ENCODE measurements at places on chromosomes 7 and 10. TPM values are rescaled to one million over a fixed set of nuclear protein-coding genes. Genes with fewer than 3 reads are reported as not detected.

DNA sequence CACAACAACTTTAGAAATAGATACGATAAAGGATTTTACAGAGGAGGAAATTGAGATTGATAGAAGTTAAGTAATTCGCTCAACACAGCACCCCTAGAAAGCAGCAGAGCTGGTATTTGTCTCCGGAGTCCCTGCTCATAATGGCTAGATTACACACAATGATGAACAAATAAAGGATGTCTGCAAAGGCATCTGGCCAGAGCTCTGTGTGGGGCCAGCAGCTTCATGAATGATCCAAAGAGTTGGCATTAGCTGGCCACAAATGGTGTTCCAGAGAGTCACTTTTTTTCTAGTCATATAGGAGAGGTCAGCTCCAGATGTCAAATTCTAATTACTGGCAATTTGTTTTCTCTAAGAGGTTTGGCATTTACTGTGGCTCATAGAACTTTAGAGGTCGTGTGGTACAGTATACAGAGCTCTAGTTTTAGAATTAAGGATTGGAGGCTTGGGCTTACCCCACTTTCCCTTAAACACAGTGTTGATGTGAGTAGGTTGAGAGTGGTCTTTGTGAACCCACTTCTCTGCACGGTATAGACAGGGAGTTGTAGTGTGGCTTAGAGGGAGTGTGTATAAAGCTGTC lies 186.2 kb downstream of the BICC1 start:
- ATAC-seq = no peak

GRCh38 chr10:84098667-84099066 lies 40.6 kb upstream of the GHITM start:
- ATAC-seq = no peak

- ATAC-seq = no peak
Measured at GRCh38 chr10:84059526-84059925, 79.8 kb upstream of the GHITM start.

DNA sequence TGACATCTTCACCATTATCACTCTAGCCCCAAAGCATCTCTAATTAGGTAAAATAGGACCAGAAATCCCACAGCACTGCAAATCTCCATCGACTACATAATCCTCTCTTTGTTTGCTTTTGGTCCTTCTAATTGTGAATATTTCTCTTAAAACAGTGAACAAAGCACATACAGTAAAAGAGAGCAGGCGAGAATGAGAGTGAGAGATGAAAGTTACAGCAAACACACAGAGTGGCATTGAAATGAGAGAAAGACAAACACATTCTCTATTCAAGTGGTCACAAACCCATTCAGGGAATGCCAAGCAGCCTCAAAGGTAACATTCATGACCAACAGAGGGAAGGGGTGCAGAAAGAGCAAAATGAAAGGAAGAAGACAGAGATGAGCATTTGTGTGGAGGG lies 109.8 kb upstream of the PTN start:
- ATAC-seq = no peak

The GRM8 gene
- total RNA-seq = not detected

The PDZD7 gene
- 0.04 TPM for total RNA-seq

The HOXA10 gene
- 1.1 TPM for total RNA-seq

The KLHL7 gene
- total RNA-seq = 18.1 TPM
